Endothelial cell (in vitro differentiated cells): ENCODE measurements at places on chromosomes 5 and 9.

- H3K4me1 ChIP-seq: peaks cover 8% of the 10 kb centered on the region
- peak overlapping the region; percentile 88 for H3K4me3 ChIP-seq
- peak; percentile 38 for DNase-seq
- H3K27me3 ChIP-seq: peaks cover 5% of the 10 kb centered on the region
- H3K36me3 ChIP-seq: peaks cover under 1% of the 10 kb centered on the region
- peak overlapping the region; percentile 30 for H3K27ac ChIP-seq
Measured at GRCh38 chr9:15306068-15306756, 804 bp downstream of the TTC39B start.

- no peak overlapping the region for H3K4me3 ChIP-seq
- DNase-seq: no peak
- H3K4me1 ChIP-seq: no peaks in the 10 kb centered on the region
- no peaks in the 10 kb centered on the region for H3K36me3 ChIP-seq
- H3K27ac ChIP-seq: no peak overlapping the region
Measured at GRCh38 chr5:137791387-137791786, 37.2 kb upstream of the HNRNPA0 start.

DNA sequence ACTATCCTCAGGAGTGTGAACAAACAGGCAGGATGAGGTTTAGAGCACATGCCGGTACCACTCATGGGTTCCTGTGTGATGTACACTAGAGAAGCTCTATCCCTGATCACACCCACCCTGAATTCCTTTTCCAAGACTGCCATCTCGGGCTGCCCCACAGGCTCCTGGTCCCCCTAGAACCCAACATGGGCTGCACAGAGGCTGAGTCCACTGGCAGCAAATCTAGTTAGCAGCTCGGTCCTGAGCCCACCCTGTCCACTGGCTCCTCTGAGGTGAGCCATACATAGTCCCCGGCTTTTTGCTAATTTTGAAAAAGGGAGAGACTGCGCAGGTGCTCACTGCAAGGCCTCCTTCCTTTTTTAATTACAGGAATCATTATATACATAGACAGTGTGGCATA lies 227.0 kb downstream of the FSTL4 start:
- no peak overlapping the region for H3K4me3 ChIP-seq
- no peaks in the 10 kb centered on the region for H3K36me3 ChIP-seq
- no peak for DNase-seq
- H3K4me1 ChIP-seq: peaks cover 3% of the 10 kb centered on the region
- H3K27ac ChIP-seq: no peak overlapping the region
- H3K27me3 ChIP-seq: peaks cover 1% of the 10 kb centered on the region

DNA sequence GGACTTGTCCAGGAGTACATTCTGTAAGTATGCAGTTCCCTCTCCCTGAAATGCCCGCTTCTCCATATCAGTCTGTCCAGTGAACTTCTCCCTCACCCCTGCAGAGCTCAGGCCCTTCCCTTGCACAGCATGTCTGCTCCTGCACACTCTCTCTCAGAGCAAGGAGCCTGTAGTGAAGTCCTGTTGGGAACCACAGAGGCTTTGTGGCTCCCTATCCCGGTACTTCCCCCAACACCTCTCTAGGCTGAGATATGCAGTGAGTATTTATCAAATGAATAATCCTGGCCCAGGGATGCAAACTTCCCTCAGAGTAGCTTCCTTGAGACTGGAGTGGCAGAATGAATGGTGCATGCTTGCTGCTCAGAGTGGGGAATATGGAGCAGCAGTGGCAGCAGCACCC lies 48.8 kb downstream of the POC5 start:
- no peak for DNase-seq
- no peaks in the 10 kb centered on the region for H3K27me3 ChIP-seq
- no peaks in the 10 kb centered on the region for H3K36me3 ChIP-seq
- H3K27ac ChIP-seq: no peak overlapping the region
- H3K4me1 ChIP-seq: peaks cover 9% of the 10 kb centered on the region

DNA sequence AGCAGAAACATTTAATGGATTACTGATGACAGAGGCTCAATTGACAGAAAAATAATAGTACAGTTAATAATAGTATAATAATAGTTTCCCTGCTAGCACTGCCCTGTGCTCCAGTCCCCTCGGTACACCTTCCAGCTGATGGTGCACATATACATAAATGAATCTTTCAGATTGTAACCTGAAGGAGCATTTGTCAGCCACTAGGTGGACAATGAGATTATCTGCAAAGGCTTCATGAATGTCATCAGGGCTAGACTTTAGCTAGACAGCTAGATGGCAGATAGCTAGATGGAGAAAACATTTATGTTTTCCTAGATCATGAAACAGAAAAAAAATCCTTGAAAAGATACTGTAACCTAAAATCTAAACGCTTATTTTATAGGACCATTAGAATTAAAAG lies 304.4 kb upstream of the SMC2 start:
- no peak for DNase-seq
- no peaks in the 10 kb centered on the region for H3K4me1 ChIP-seq
- no peak overlapping the region for H3K27ac ChIP-seq
- no peak overlapping the region for H3K4me3 ChIP-seq
- H3K36me3 ChIP-seq: no peaks in the 10 kb centered on the region

- no peaks in the 10 kb centered on the region for H3K4me1 ChIP-seq
- H3K27ac ChIP-seq: no peak overlapping the region
- no peak overlapping the region for H3K4me3 ChIP-seq
- no peaks in the 10 kb centered on the region for H3K36me3 ChIP-seq
Measured at GRCh38 chr5:98722188-98722587, 51.3 kb upstream of the RGMB start.

DNA sequence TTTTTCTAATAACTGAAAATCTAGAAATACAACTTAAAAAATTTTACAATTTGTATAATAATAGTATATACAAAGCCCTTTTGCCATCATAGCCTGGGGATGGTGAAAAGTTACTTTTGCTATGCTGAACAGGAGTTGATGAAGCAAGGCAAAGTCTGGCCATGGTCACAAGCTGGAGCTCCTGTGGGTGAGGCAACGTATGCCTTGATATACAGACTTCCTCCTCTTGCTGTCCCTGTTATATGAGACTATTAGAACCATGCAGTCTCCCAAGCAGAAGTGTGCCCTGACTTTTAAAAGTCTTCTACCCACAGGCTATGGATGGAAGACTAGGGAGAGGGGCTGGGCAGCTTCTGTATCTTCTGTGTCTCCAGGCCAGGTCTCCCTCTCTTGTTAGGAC lies 15.7 kb downstream of the FAM151B start:
- peaks cover 3% of the 10 kb centered on the region for H3K4me1 ChIP-seq
- H3K27me3 ChIP-seq: no peaks in the 10 kb centered on the region
- no peak for DNase-seq
- H3K36me3 ChIP-seq: no peaks in the 10 kb centered on the region

GRCh38 chr5:132644177-132644576 lies 13.8 kb upstream of the IL13 start:
- H3K27ac ChIP-seq: no peak overlapping the region
- H3K4me1 ChIP-seq: peaks cover 18% of the 10 kb centered on the region
- H3K27me3 ChIP-seq: peaks cover 1% of the 10 kb centered on the region
- H3K36me3 ChIP-seq: peaks cover 14% of the 10 kb centered on the region
- H3K4me3 ChIP-seq: no peak overlapping the region

- DNase-seq: no peak
- peaks cover 10% of the 10 kb centered on the region for H3K36me3 ChIP-seq
- H3K27ac ChIP-seq: no peak overlapping the region
- H3K4me1 ChIP-seq: peaks cover 2% of the 10 kb centered on the region
Measured at GRCh38 chr5:139284295-139284694, 9.2 kb upstream of the MATR3 start.

- DNase-seq: no peak
- H3K27ac ChIP-seq: no peak overlapping the region
- H3K4me3 ChIP-seq: no peak overlapping the region
Measured at GRCh38 chr5:91532281-91532680, 149.2 kb upstream of the ARRDC3 start.

DNA sequence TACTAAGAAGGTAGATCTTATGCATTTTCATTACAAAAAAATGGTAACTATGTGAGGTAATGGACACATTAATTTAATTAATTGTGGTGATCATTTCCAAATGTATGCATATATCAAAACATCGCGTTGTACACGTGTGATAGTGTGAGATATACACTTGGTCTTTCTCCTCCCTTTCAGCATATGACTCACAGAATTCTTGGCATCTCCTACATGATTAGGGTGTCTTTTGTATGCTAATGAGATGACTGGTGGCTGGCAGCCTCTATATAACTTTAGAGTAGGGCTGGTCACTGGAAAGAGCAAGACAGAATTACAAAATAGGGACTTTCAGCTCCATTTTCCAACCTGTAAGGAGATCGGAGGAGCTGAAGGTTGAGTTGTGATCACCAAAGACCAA lies 1167.6 kb downstream of the CDH12 start:
- no peak overlapping the region for H3K27ac ChIP-seq
- no peaks in the 10 kb centered on the region for H3K36me3 ChIP-seq
- no peaks in the 10 kb centered on the region for H3K4me1 ChIP-seq
- no peak for DNase-seq

DNA sequence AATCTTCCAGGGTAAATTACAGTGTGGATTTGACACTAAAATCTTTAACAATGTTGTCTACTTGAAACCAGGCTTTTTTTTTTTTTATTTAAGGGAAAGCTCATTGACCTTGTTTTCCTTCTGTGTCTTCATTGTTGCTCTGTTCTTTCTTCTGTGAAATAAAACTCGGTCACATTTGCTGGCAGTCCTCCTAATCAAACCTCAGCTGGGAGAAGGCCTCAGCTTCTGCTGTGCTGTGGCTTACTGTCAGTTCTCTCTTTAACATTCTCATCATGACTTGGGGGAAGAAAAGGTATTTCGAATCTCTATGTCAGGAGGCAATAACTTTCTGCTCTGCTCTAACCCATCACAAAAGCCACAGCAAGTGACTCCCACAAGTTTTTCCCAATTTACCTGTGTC lies 268.9 kb downstream of the ZNF608 start:
- no peaks in the 10 kb centered on the region for H3K4me1 ChIP-seq
- H3K27ac ChIP-seq: no peak overlapping the region
- no peak overlapping the region for H3K4me3 ChIP-seq
- H3K27me3 ChIP-seq: no peaks in the 10 kb centered on the region
- DNase-seq: no peak

- no peak overlapping the region for H3K4me3 ChIP-seq
- no peak overlapping the region for H3K27ac ChIP-seq
- H3K4me1 ChIP-seq: peaks cover 20% of the 10 kb centered on the region
- H3K36me3 ChIP-seq: no peaks in the 10 kb centered on the region
Measured at GRCh38 chr5:178422400-178422775, 167.8 kb downstream of the COL23A1 start.

DNA sequence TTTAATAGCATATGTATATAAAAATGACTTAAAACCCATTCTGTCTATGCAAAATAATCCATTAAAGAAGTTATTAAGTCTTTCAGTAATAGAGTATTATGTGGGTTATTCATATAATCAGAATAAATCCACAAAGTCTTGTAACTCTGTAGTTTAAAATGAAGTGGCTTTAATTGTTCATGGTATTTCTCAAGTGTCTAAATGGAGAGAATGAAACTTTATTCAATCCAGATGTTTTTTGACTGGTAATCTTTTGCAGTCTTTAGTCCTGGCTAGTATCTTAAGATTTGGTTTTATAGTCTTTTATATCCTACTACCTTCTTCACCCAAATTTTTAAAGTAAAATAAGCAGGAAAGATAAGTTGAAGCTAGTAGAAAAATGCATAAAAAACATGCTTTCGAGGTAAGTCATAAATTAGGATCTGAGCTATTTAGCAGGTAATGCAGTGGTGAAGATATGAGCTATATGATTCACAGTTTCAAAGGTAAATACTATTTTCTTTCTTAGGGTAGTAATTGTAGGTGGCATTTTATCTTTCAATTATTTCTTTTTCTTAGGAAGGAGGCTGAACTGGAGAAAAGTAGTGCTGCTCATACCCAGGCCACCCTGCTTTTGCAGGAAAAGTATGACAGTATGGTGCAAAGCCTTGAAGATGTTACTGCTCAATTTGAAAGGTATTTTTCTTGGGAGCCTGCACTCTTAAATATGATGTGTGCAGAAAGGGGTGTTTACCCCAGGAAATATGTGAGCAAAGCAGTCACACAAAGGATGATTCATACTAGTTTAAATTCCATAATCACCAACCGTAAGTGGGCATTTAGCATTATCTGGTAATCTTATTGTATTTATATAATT lies 17.9 kb downstream of the HMMR start:
- no peak overlapping the region for H3K4me3 ChIP-seq
- no peak overlapping the region for H3K27ac ChIP-seq
- no peaks in the 10 kb centered on the region for H3K4me1 ChIP-seq
- H3K27me3 ChIP-seq: no peaks in the 10 kb centered on the region
- no peaks in the 10 kb centered on the region for H3K36me3 ChIP-seq

- H3K36me3 ChIP-seq: peaks cover 4% of the 10 kb centered on the region
- peaks cover 5% of the 10 kb centered on the region for H3K27me3 ChIP-seq
- peaks cover 11% of the 10 kb centered on the region for H3K4me1 ChIP-seq
- DNase-seq: no peak
- H3K27ac ChIP-seq: no peak overlapping the region
Measured at GRCh38 chr5:119322312-119322947, 33.4 kb upstream of the TNFAIP8 start.
